ENCODE measurements at places on chromosomes 7 and 10.

DNA sequence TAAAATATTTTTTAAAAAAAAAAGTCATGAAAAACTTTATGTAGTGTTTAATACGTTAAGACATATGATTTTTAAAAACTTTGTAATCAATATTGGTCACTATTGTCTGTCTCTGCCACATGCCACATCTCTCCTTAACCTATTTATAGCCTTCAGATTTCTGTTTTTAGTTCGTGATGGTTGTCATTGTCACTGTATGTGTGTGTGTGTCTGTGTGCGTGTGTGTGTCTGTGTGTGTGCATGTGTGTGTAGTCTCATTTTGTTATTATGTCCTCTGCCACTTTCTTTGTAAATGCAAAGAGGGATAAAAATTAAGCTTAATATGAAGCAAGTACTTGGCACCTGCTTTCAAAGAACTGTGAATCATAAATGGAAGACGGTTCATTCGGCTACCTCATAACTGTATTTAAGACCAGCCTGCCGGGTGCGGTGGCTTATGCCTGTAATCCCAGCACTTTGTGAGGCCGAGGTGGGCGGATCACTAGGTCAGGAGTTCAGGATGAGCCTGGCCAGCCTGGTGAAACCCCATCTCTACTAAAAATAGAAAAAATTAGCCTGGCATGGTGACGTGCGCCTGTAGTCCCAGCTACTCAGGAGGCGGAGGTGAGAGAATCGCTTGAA is 354.0 kb downstream of the ARL4A start:
- DNase-seq: no peak

GRCh38 chr7:105759670-105760550 is 116.5 kb downstream of the ATXN7L1 start:
- DNase-seq: no peak

DNA sequence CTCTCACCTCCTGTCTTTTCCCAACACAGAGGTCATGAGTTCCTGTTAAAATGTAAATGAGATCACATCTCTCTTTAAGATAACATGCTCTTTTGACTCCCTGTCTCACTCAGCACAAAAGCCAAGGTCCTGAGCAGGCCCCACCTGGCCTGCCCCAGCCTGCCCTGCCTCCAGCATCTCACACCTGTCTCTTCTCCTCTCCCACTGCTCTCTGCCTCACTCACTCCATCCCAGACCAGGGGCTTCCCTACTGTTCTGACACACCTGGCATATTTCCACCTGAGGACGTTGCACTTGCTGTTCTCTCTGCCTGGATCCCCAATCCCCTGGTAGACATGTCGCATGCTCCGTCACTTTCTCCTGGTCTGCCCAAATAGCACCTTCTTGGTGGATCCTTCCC is 285.0 kb upstream of the ZMIZ1 start:
- DNase-seq: no peak

- DNase-seq: no peak
Measured at GRCh38 chr7:30510124-30511075, 5.8 kb upstream of the GGCT start.

- no peak for DNase-seq
Measured at GRCh38 chr10:106967452-106967851, 197.1 kb downstream of the SORCS1 start.

- peak; percentile 19 for DNase-seq
Measured at GRCh38 chr10:26556748-26557640, 118.9 kb downstream of the APBB1IP start.

GRCh38 chr10:78053211-78053868 is 19.7 kb downstream of the RPS24 start:
- DNase-seq: no peak

DNA sequence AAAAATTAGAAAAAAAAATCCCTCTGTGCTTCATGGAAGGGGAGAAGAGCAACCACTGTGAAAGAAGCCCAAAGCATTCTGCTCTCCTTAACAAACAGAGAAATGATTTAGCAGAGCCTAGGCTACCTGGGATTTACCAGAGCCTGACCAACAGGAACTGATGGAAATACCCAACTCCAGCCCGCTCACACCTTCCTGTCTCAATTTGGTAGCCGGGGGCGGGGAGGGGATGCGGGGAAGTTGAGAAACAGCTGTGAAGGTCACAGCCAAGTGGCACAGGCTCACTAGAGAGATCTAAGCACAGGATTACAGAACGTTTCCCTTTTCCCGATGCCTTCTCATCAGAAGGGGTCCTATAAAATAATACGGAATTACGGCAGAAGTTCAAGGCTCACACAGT is 17.6 kb downstream of the RSU1 start:
- no peak for DNase-seq

DNA sequence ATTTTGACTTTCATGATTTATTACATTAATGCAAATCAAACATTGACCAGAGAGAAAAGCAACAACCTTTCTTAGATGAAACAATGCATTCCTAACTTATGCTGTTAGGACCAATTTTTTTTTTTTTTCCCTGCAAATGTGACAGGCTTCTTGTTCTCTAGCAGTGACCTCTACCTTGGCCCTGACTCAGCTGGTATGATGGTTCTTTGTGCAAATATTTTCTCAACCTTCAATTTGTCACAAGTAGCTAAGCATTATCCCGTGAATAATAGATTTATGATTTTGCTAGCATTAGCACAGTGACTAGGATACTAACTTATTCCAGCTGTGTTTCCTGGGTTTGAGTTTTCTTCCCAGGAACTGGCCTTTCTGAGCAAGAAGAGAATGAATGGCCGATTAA is 64.9 kb downstream of the PPP1R9A start:
- no peak for DNase-seq

DNA sequence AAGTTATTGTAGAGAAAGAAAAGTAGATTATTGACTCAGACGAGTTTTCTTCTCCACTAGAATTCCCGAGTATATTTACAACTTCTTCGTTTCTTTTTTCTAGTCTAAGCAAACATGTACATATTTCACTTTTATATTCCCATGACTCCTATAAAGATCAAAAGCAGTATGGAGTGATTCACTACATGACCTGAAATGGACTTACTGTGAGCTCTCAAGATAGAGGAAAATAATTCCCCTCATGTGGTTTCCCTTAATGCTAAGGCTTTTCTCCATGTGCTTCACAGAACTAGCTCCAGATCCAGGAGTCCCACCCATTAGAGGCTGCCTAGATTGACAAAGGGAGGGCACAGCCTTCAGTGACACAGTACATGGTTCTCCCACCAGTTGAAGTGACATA is 823.1 kb upstream of the LRRTM3 start:
- DNase-seq: no peak

GRCh38 chr10:4532976-4533375 is 293.0 kb upstream of the AKR1E2 start:
- no peak for DNase-seq

- no peak for DNase-seq
Measured at GRCh38 chr7:19295376-19295775, 150.2 kb upstream of the FERD3L start.

DNA sequence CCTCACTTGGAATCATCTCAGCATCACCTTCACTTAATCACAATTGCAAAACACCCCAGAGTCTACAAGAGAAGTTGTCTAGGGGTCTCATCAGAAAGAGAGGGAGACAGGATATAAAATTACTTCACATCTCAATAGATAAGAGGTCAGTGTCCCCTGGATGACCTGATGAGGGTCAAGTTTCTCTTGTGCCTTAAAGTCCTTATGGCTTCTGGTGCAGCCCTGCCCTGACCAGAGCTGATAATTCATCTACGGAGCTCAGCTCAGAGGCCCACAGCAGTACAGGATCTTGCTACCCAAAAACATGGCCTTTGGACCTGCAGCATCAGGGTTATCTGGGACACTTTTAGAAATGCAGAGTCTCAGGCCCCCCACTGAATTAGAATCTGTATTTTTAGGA is 111.1 kb upstream of the GLI3 start:
- no peak for DNase-seq

DNA sequence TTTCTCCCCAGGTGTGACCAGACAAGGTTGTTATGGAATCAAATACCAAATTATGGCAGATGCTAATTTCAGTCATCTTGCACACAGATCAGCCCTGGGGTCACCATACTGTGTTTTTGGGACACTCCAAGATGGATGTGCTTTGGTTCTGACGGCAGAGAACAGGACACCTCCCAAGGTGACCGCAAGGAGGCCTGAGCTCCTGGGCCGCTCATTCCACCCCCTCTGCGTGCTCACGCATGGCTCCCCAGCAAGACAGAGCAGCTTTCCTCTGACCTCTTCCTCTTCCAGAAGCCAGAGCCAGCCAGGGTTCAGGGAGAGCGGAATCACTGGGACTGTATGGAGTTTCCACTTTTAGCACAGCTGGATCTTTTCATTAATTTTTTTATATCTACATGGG is 402.8 kb downstream of the DNAJB6 start:
- no peak for DNase-seq

DNA sequence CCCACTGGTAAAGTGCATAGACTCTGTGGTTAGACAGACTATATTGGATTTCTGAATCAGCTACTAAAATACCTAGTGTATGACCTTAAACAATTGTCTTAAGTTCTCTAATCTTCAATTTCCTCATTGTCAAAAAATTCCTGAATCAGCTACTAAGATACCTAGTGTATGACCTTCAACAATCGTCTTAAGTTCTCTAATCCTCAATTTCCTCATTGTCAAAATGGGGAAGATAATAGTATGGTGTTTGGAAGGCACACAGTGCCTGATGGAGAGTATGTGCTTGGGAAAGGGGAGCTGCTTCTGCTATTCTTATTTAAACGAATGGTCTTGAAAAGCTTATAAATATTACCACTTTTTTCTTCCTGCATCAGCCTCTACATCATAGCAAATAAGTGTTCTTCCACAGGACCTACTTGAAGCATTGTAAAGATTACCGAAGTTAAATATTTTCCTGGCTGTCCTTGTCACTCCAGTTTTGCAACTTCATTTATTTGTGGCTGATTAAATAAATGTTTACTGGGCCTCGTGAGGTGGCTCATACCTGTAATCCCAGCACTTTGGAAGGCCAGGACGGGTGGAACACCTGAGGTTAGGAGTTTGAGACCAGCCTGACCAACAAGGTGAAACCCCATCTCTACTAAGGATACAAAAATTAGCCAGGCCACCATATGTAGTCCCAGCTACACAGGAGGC is 64.4 kb upstream of the ITGA8 start:
- no peak for DNase-seq

DNA sequence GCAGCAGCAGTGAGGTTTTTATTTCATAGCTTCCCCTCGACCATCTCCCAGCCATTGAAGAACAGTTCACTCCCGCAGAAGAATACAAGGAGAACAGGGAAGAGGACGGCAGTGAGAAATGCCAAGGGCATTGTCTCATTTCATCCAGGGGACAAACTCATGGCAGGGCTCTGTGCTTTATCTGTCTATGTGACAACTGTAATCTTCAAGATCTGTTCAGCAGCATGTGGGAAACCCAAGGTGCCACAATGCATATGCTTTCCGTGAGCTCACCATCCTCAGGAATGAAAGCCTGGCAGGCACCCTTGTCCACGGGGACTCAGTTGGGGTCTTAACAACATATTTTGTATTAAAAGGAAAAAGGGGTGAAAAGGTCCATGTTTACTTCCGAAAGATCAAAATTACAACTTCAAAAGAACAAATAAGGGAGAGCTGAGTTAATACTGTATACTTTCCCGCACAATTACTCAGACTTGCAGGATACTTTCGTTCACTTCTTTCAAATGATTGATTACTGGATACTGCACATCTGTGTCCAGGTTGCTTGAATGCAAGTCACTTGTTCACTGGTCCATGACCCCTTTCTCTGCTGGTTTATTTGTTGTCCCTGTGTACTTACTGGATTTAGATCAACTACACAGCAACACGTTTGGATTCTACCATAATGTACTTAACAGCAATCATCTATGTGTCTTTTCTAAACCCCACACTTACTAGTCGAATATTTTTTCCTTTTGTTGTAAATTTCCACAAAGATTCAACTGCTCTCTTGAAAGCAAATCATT is 90.1 kb upstream of the ATP6V0A4 start:
- no peak for DNase-seq

DNA sequence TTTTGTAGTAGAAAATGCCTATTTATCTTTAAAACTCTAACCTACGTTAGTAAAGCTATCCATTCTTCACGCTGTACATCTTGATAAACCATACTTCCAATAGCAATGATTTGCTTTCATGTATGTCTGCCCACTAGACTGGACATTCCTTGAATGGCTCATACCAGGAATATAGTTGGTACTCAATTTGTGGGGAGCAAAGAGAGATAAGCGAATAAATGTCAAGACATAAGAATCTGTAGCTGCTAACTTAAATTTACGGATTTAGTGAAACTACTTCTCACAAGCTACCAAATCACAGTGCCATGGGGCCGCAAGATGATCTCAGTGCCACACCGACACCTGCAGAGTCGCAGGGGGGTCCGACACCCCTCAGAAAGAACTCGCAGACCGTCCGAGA is 763 bp upstream of the RALA start:
- no peak for DNase-seq

DNA sequence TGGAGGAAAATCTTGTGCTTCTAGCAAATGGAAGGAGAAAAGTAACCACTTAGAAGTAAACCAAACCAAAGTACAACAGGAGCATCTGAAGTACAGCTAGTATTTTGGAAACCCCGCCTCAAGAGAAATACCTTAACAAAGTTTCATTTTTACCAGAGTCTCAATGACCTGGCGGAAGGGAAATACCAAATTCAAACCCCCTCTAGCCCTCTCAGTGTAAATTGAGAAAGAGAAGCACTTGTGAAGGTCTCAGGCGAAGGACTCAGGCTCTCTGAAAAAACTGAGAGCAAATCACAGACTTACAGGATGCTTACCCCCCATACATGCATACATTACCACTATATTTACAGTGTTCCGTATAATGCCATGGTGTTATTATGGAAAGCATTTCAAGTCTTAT is 70.1 kb downstream of the ZPBP start:
- no peak for DNase-seq

- no peak for DNase-seq
Measured at GRCh38 chr7:135802697-135803096, 54.1 kb upstream of the FAM180A start.

GRCh38 chr7:24504836-24505235 is 68.4 kb upstream of the PALS2 start:
- no peak for DNase-seq

DNA sequence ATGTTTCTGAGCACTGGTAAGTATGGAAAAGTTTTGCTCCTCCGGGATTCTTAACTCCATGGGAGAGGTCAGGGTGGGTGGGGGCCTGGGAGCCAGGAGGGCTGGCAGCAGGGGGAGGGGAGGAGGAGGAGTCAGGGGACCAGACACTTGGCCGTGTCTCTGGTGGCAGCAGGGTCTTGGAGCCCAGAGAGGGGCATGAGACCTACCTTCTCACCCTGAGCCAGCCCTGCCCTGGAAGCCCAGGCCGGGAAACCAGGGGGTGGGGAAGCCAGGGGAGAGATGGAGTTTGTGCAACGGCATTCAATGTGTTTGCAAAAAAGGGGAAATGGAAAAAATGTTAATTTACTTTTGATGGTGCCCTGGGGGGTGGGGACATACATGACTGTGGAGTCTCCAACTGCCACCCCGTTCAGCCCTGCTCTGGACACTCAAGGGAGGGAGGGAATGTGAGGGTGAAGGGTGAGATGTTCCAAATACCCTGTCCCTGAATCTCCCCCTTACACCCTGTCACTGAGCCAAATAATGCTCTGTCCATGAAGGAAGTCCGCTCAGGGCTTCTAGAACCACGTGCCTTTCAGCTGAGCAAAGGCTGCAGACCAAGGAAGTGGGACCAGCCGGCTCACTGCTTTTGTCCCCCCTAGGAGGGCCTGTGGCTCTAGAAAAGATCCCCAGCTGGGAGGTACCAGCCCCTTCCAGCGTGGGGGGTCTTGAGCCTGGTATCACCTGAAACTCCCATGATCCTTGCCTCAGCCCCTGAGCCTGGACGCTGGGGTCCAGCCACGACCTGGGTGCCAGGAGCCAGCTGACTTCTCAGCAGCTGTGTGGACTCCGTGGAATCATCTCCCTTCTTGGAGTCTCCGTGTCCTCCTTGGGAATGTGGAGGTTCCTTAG is 48.3 kb downstream of the TMEM270 start:
- DNase-seq: no peak

Measured in SJSA1 (cell line).